ENCODE measurements at places on chromosomes 16 and 17. TPM values are rescaled to one million over a fixed set of nuclear protein-coding genes. Genes with fewer than 3 reads are reported as not detected.
A peak's percentile ranks its signal among the peaks of the same experiment; 100 is the strongest.

PROCA1 gene
- not detected for total RNA-seq

PVALEF gene
- not detected for total RNA-seq

KDM8 gene
- total RNA-seq = not detected

RDM1 gene
- not detected for total RNA-seq

KRTAP9-4 gene
- not detected for total RNA-seq

BTBD17 gene
- total RNA-seq = not detected

ELMO3 gene
- not detected for total RNA-seq

C1QTNF8 gene
- not detected for total RNA-seq

ZNF768 gene
- total RNA-seq = 22.5 TPM

SLC16A13 gene
- 0.51 TPM for total RNA-seq

RUNDC3A gene
- total RNA-seq = 0.69 TPM

RBFOX1 gene
- not detected for total RNA-seq

MYH1 gene
- not detected for total RNA-seq

MPP2 gene
- 20.9 TPM for total RNA-seq

TEKT5 gene
- not detected for total RNA-seq

TBC1D3K gene
- not detected for total RNA-seq

NECAB2 gene
- total RNA-seq = 1.4 TPM

CENPX gene
- 60.6 TPM for total RNA-seq

NPIPA7 gene
- 12.6 TPM for total RNA-seq

RASL10B gene
- total RNA-seq = 2.4 TPM

GRCh38 chr16:53159781-53160436 is 105.1 kb downstream of the CHD9 start:
- no peak for DNase-seq

GRCh38 chr17:30939051-30939689 is 17.4 kb downstream of the ADAP2 start:
- DNase-seq = no peak

- DNase-seq = no peak
Measured at GRCh38 chr17:42126836-42127235, 4.2 kb downstream of the HSPB9 start.

DNA sequence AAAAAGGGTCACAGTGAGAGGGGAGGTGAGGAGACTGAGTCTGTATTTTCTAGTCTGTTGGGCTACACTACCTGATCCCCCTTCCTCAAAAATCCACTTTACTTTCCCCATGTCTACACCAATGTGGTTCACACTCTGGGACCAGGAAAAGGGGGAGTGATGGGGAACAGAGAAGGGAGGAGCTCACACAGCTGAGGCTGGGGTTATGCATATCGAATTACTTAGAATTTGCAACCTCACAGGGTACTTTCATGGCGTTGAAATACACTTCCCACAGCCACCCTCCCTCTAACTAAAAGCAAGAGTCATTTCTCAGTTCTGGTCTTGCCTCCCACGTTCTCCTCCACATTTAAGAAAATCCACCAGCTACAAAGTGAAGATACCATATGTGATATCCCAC is 14.1 kb downstream of the MAPT start:
- no peak for DNase-seq

DNA sequence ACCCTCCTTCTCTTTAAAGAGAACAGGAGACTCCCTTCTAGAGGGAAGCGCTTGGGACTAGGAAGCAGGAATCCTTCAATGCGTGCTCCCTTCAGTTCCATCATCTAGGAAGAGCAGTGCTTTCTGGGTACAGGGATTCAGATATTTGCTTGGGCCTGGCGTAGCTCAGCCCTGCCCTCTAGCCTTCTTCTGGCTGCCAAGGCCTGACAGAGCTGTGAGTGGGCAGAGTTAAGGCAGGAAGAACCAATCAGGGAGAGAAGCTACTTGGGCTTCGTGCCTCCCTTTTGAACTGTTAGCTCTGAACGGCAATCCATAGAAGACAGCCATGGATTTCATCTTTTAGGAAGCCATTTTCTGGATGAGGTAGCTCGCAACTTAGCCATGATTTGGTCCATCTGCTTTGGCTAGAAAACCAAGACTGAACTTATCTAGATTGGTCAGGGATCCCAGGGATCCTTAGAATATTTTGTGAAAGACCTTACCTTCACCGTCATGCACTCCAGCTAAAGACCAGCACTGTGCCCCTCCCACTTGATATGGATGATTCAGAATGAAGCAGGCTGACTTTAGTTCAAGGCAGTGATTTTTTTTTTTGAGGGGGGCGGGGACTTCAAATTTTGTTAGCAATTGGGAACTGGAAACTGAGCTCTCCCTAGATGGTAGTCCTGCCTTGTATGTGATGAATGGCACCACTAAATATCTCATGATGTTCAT is 2.5 kb upstream of the CORO6 start:
- no peak for DNase-seq

DNA sequence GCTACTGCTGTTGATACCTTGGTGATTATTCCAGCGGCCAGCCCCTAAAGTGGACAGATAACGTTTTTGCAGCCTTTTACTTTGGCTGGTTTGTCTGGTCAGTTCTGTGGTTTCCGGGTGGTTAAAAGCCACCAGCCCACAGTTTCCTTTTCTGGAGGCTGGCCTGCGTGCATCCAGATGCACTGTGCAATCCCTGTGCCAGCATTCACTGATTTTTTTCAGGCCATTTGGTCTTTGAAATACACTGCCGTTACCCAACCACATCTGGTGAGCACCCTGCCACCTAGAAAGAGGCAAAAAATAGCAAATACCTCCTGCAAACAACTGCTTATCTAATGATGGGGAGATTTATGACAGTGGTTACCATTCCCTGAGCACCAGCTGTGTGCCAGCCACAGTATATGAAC is 797 bp downstream of the NUDT7 start:
- peak; percentile 18 for DNase-seq

GRCh38 chr16:75065149-75065505 is 51.5 kb downstream of the LDHD start:
- DNase-seq = no peak

- DNase-seq = no peak
Measured at GRCh38 chr16:27922433-27922832, 141.1 kb downstream of the GSG1L start.

DNA sequence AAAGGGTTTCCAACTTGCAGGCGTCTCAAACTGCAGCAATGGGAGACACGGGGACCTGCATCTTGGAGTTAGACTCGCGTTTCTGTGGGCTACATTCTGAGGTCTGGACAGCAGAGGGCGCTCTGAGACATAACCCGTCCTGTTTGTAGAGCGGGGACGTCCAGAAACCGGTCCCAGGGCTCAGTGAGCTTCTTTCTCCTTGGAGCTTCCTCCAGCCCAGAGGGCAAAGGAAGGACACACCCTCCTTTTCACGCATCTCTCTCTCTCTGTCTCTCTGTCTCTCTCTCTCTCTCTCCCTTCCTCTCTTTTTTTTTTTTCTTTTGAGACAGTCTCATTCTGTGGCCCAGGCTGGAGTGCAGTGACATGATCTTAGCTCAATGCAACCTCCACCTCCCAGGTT is 19.8 kb downstream of the COX4I1 start:
- DNase-seq = peak; percentile 42

- DNase-seq = no peak
Measured at GRCh38 chr17:6560496-6560895, 4.1 kb upstream of the PITPNM3 start.

DNA sequence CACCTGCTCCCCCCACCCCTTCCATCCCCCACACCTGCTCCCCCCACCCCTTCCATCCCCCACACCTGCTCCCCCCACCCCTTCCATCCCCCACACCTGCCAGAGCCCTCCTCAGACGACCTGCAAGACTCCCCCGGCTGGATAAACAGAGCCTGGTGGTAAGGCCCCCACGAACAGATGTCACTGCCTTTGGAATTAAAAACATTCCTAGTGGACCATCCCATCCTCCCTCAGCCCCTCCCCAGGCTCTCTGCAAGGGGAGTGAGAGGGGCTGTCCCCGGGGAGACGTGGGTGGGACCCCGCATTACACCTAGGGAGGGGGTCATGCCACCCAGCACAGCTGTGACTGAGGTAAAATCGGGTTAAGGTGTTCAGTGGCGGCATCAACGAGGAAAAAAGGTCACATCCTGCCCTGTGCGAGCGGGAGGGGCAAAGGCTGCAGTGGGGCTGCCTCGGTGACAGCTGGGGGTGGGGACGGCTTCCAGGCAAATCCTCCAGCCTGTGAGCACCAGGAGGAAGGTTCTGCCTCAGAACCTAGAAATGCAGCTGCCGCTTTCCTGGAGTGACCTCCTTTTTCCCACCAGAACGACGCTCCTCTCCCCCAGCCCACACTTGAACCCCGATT is 38.7 kb downstream of the TIMM22 start:
- no peak for DNase-seq

DNA sequence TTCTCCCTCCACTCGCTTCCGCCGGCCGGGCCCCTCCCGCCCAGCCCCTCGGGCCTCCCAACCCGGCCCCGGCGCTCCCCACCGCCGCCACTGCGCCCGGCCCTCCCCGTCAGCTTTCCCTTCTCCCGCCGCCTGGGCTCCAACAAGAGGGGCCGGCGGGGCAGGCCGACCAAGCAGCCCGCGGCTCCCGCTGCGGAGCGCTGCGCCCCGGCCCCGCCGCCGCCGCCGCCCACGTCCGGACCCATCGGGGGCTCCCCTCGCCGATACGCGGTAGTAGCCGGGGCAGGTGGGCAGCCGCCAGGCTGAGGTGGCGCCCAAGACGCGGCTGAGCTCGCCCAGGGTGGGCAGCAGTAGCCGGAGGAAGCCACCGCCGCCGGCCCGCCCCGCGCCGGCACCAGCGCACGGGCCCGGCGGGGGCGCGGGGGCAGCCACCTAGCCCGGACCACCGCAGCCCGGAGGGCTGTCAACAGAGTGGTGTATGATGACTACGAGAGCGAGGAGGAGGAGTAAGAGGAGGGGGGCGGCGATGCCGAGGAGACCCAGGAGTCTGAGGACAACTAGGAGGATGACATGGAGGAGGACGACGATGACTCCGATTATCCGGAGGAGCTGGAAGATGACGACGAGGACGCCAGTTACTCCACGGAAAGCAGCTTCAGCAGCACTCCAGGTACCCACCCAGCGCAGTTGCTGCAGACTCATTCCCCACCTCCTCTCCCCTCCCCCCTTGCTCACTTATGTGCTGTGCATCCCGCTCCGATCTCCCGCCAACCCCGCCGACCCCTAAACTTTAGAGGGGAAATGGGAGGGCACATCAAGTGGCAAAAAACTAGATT is 498 bp downstream of the LRRC37B start:
- peak; percentile 27 for DNase-seq

DNA sequence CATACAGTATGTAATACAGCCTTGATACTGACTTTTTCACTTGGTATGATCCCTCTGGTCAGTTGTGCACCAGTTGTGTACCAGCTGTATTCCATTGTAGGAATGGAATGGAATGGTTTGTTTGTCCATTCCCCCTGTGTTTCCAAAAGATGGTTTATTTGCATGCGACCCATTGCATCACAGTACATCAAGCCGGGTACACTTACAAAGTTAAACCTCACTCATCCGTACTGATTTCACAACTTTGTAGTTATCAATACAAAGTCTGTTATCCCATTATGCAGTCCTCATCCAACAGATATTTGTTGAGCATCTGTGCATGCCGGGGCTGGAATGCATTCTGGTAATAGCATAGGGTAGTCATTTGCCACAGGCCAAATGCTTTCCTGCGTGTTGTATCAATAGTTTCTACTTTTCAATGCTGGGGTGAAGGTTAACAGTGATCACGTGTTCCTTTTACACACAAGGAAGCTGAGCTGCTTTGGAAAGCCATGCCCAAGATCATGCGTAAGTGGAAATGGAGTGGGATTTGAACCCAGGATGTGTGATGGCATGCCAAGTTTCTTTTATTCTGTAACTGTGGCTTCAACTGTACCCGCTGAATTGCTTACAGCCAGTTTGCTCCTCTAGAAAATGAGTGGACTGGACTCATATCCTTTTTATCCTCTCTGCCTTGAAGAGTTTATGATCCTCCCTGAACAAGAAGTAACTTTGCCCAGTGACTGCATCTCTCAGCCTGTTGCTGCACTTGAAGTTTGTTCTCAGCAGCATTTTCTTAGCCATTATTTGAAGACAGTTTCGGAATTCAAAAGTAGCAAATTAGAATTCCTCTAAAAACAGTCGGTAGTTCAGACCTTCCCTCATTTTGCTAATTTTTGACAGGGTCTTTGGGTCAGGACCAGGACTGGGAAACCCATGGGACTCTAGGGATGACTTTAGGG is 228.5 kb downstream of the CCDC182 start:
- DNase-seq = no peak

DNA sequence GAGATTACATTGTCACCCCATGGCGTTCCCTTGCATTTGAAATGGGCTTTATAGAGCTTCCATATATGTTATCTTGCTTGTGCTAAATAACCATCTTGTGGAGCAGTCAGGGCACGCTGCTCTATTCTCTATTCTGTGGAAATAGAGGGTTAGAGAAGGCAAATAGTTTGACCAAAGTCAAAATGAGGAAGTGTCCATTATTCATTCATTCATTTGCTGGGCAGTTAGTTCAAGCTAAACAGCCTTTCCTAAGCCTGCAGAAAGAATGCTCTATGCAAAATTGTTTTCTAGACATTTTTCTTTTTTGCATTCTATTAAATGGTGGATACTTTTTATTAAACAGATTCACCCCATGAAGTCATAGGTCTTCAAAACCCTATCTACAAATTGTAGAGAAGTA is 67.8 kb upstream of the ELAC2 start:
- DNase-seq = no peak

GRCh38 chr16:14146445-14146844 is 75.3 kb downstream of the MRTFB start:
- no peak for DNase-seq

- DNase-seq = peak; percentile 49
Measured at GRCh38 chr17:77419547-77420094, 278.9 kb downstream of the SEC14L1 start.

DNA sequence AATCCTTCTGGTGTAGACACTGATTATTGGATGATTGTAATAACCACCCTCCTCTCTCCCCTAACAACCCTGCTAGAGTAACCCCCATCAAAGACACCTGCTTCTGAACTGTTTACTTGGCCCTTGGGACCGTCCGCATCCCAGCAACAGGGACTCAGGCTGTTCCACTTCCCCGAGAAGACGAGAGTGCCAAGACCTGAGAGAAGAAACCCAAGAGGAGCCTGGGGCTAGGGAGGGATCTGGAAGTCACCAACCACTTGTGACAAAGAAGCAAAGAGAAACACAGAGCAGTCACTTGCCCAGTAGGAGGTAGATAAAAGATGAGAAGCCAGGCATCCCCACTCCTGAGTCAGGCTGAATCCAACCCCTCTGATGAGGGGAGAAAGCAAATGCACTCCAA is 84.3 kb downstream of the CDH11 start:
- no peak for DNase-seq

DNA sequence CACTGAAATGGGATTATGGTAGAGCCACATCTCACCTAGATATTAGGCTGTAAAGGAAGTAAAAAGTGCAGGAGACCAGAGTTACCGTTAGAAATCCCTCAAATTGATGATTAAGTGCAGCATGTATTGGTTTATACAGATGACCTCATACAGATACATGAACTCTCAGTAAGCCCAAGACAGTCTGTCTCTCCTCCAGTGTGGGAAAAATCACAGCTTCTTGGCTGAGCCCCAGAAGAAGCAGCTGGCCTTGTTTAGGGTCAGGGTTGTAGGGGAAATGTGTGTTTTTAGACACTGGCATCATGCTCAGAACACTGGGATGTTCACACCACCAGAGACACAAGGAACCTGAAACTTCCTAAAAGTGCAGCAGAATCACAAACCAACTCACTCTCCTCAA is 135.9 kb downstream of the KATNIP start:
- no peak for DNase-seq

GRCh38 chr16:87966685-87967185 is 15.5 kb downstream of the BANP start:
- DNase-seq = no peak

- no peak for DNase-seq
Measured at GRCh38 chr17:43927060-43927864, 15.0 kb downstream of the PPY start.
